ENCODE measurements at places on chromosomes 6 and 20. TPM values are rescaled to one million over a fixed set of nuclear protein-coding genes. Genes with fewer than 3 reads are reported as not detected.

- H3K27me3 ChIP-seq: no peaks in the 10 kb centered on the region
- H3K4me3 ChIP-seq: peak overlapping the region; percentile 69
- H3K36me3 ChIP-seq: no peaks in the 10 kb centered on the region
- no peak for DNase-seq
Measured at GRCh38 chr20:20711413-20711812, 1.0 kb downstream of the RALGAPA2 start.

DNA sequence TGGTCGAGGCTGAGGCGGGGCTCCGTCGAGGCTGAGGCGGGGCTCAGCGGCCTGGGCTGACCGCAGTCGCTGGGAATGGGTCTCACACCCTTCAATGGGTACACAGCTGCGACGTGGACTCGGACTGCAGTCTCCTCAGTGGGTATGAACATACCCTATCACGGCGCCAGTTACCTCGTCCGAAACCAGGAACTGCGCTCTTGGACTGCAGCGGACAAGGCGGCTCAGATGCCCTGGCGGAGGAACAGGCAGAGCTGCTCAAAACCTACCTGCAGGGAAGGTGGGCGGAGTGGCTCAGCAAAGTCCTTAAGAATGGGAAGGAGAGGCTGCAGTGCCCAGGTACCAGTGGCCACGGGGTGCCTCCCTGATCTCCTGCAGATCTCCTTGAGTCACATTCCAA lies 14.2 kb downstream of the HLA-A start:
- no peaks in the 10 kb centered on the region for H3K27me3 ChIP-seq
- no peaks in the 10 kb centered on the region for H3K4me1 ChIP-seq
- H3K4me3 ChIP-seq: no peak overlapping the region
- H3K27ac ChIP-seq: no peak overlapping the region

MUC21 gene
- total RNA-seq: not detected

CLVS2 gene
- total RNA-seq: 6.2 TPM

- no peaks in the 10 kb centered on the region for H3K27me3 ChIP-seq
- H3K4me3 ChIP-seq: no peak overlapping the region
- no peaks in the 10 kb centered on the region for H3K36me3 ChIP-seq
Measured at GRCh38 chr6:42572523-42572922, 8.7 kb downstream of the UBR2 start.

GRM4 gene
- not detected for total RNA-seq

SLC17A3 gene
- not detected for total RNA-seq

DNA sequence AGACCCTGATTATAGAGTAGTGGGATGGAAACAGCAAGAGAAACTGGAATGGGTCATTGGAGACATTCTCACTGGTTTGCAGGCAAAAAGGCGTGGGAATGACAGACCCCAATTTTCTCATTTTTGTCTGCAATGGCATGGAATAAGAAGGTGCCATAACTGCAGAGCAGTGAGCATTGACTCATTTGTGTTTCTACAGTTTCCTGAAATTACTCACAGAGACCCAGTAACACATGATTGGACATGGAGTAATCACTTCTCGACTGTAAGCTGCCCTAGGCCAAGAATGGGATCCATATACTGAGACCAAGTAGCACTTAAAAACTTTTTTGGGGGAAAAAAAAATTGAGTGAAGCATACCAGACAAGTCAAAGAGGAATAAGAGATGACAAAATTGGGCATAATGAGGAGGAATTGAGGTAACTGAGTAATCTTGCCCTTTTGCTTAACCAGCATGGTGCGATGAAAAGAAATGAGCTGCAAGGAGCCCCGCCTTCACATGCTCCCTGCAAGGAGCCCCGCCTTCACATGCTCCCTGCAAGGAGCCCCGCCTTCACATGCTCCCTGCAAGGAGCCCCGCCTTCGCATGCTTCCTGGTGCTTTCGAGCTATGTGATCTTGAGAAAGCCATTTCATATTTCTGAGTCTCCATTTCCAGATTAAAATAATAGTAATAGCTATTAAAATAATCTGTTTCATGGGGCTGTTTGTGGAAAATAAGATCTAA lies 44.1 kb downstream of the NHSL1 start:
- H3K4me3 ChIP-seq: no peak overlapping the region
- DNase-seq: no peak
- no peaks in the 10 kb centered on the region for H3K4me1 ChIP-seq
- H3K36me3 ChIP-seq: no peaks in the 10 kb centered on the region

GRCh38 chr20:44336086-44336485 lies 757 bp upstream of the R3HDML start:
- H3K27me3 ChIP-seq: no peaks in the 10 kb centered on the region
- no peak for DNase-seq
- H3K4me3 ChIP-seq: no peak overlapping the region
- no peaks in the 10 kb centered on the region for H3K4me1 ChIP-seq
- H3K27ac ChIP-seq: no peak overlapping the region

- no peak for DNase-seq
- H3K36me3 ChIP-seq: no peaks in the 10 kb centered on the region
- no peak overlapping the region for H3K27ac ChIP-seq
- no peaks in the 10 kb centered on the region for H3K27me3 ChIP-seq
- H3K4me3 ChIP-seq: no peak overlapping the region
Measured at GRCh38 chr6:45513213-45513618, 135.5 kb upstream of the SUPT3H start.

DNA sequence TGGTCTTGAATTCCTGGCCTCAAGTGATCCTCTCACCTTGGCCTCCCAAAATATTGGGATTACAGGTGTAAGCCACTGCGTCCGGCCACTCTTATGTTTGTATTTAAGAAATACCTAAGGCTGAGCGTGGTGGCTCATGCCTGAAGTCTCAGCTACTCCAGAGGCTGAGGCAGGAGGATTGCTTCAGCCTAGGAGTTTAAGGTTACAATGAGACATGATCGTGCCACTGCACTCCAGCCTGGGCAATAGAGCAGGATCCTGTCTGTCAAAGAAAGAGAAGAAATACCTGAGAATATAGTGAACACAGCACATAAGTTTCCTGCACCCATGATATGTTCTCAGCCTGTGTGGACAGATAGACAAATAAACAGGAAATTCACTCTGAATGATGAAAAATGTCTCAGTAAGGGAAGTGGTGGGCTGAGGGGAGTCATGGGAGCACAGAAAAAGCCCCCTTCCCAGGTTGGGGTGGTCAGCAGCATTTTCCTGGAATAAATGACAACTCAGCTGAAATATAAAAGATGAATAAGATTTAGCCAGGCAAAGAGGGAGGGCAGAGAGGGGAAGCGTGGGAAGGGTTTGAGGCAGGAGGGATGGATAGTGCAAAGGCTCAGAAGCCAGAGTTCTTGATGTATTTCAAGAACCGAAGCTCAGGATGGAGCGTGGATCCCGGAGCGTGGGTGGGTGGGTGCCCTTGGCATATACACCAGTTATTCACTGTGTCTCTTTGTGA lies 13.8 kb upstream of the MMP9 start:
- DNase-seq: no peak
- peaks cover 3% of the 10 kb centered on the region for H3K27me3 ChIP-seq
- no peaks in the 10 kb centered on the region for H3K4me1 ChIP-seq
- H3K27ac ChIP-seq: no peak overlapping the region
- H3K36me3 ChIP-seq: no peaks in the 10 kb centered on the region

- H3K27ac ChIP-seq: no peak overlapping the region
- H3K27me3 ChIP-seq: no peaks in the 10 kb centered on the region
- H3K36me3 ChIP-seq: no peaks in the 10 kb centered on the region
Measured at GRCh38 chr20:62955519-62956386, 3.2 kb downstream of the SLC17A9 start.

PHF10 gene
- 62.2 TPM for total RNA-seq

CYP21A2 gene
- total RNA-seq: not detected

DNA sequence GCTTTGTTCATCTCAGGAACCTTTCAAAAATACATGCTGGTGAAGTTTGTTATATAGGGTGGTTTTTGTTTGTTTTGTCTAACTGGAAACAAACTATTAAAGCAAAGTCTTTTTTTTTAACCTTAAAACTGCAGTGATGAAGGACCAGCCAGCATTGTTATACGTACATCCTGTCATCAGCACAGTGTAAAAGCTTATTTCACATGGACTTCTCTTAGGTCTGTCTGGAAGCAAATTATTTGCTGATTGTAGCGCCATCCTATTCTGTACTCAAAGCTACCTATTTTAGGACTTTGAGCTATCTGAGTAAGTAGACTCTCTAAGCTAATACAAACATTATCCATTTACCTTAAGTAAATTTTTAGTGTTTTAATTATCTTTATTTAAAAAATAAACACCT lies 61.7 kb downstream of the SNX9 start:
- H3K4me1 ChIP-seq: no peaks in the 10 kb centered on the region
- H3K4me3 ChIP-seq: no peak overlapping the region

GRCh38 chr6:55260181-55260580 lies 67.1 kb upstream of the GFRAL start:
- H3K4me1 ChIP-seq: no peaks in the 10 kb centered on the region
- H3K27me3 ChIP-seq: no peaks in the 10 kb centered on the region
- DNase-seq: no peak
- H3K27ac ChIP-seq: no peak overlapping the region
- no peak overlapping the region for H3K4me3 ChIP-seq

DNA sequence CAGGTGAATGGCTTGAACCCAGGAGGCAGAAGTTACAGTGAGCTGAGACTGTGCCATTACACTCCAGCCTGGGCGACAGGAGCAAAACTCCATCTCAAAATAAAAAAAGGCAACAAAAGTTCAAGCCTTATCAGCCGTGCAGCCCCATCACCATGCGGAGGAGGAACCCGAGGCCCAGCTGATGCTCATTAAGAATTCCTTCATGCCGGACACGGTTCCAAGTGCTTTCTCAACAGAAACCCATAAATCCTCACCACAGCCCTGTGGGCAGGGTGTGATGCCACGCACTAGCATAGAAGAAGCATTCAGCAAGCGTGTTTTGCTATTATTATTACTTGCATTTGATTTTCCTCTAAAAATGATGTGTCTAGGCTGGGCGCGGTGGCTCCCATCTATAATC lies 56.3 kb downstream of the PREX1 start:
- no peaks in the 10 kb centered on the region for H3K36me3 ChIP-seq
- no peaks in the 10 kb centered on the region for H3K4me1 ChIP-seq
- H3K4me3 ChIP-seq: no peak overlapping the region
- H3K27me3 ChIP-seq: no peaks in the 10 kb centered on the region
- no peak for DNase-seq

DNA sequence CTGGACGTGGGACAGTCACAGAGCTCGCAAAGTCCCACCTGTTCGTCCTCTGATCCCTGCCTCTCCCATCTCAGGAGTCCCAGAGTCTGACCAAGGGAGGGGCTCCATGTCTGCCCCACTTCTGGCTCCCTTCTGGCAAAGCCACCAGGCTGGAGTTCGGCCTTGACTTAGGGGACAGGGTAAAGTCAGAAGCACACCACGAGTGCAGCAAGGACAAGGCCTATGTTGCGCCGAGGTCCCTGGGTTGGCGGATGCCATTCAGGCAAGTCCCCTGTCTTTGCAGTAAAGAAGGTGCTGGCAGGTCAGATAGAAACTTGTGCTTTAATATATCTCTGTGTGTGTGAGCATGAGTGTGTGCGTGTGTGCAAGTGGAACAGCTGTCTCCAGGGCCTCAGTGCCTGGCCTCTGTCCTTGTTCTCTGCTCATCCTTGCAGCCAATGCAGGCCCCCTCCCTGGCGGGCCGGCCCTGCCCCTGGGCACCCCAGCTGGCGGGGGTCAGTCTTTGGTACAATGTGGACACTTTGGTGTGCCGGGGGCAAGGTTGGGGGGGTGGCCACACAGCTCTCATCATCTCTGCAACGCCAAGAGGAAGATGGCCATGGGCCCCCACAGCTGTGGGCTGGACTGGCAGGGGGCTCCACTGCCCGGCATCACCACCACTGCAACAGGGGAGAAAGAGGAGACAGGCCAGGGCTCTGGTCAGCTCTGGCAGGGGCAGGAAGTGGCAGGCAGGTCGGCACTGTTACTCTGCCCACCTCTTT lies 60.7 kb downstream of the MDGA1 start:
- no peaks in the 10 kb centered on the region for H3K27me3 ChIP-seq
- H3K4me1 ChIP-seq: no peaks in the 10 kb centered on the region
- DNase-seq: no peak
- no peaks in the 10 kb centered on the region for H3K36me3 ChIP-seq

DNA sequence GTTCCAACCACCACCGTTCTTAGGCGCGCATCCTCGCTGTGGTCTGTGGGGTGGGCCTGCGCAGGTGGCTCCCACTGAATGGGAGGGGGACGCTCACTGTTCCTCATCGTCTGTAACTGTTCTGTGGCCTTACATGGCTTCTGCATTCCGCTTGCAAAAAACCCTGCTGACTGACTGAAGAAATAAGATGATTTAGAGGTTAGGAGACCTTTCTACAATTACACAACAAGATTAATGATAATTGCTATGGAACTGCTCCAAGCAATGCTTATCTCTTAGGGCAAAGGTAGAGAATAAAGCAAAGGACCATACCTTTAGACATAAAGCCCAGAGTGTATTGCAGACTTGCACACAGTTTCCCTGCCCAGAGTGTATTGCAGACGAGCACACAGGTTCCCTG lies 14.4 kb upstream of the DACT2 start:
- no peaks in the 10 kb centered on the region for H3K36me3 ChIP-seq
- H3K27me3 ChIP-seq: no peaks in the 10 kb centered on the region
- H3K4me1 ChIP-seq: no peaks in the 10 kb centered on the region
- no peak overlapping the region for H3K27ac ChIP-seq
- H3K4me3 ChIP-seq: no peak overlapping the region
